ENCODE measurements at places on chromosomes 3 and 15.

- DNase-seq: peak; percentile 4
Measured at GRCh38 chr3:37217098-37217849, 42.9 kb upstream of the LRRFIP2 start.

DNA sequence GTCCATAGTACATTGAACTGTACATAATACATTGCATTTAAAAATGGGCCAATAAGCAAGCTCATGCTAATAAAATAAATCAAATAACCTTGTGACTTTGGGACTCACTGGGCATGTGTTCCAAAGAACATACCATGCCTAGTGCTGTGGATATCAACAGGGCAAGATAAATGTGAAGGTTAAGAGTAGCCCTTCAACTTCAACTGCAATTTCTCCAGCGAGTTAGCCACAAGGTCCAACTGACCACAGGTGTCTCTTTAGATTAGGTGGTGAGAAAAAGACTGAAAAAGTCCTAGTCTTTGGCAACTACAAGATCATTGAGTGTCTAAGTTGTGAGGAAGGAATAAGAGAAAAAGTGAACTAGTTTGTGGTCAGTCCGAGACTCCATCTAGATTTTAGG is 78.3 kb upstream of the ATP11B start:
- DNase-seq: no peak

DNA sequence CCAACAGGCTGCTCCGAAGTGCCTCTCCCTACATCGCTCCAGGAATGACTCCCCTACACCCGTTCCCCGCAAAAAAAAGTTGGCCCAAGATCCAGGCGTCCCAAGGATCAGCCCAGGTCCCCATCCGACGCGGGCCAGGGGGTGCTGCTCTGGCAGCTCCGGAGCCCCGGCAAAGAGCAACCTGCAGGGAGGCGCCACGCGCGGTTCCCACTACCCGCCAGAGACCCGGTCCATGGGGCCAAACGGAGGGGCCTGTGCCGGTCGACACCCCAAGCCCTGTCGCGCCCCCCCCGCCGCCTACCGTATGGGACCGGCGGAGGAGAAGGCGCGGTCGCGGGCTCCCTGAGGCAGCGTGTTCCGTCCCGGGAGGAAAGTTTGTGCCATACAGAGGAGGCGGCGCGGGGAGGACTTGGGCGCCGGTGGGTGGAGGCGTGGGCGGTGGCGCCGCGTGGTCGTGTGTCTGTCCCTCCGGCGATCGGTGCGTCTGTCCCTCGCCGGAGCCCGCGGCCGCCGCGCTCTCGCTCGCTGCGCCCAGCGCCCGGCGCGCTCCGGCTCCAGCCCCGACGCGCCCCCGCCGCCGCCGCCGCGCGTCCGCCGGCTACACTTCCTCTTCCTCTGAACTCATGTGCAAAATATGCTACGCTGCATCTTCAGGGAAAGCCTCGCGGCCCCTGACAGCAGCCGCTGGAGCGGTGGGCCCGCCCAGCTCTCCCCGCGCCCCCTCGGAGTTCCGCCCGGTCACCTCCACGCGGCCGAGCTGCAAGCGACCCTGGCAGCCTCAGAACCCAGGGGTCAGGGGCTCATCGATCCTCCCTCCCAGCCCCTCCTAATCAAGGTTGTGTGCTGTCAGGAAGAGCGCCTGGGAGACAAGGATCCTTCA is at the start of gene RFTN1:
Gene RFTN1 (minus strand): TSS at position 559 of the 880 bp plus-strand sequence. CDS start 19,830 bp downstream, outside the sequence.
- peak; percentile 27 for DNase-seq

DNA sequence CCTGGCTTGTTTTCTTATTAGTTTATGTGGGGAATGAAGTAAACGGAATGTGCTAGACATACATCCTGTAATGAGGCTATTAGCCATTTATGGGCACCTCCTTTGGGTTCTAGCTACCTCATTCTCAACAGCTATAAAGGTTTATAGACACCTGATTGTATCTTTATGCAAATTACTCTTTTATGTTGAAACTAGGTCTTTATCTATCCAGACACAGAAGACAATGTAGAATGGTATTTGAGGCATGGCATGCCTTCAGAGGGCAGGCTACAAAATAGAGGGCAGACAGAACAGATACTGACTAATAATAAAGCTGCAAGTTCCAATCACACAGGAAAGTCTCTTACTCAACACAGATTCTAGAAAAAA is 27.1 kb downstream of the TBC1D2B start:
- no peak for DNase-seq

GRCh38 chr3:46416125-46416810 is 9.2 kb downstream of the CCRL2 start:
- DNase-seq: no peak

DNA sequence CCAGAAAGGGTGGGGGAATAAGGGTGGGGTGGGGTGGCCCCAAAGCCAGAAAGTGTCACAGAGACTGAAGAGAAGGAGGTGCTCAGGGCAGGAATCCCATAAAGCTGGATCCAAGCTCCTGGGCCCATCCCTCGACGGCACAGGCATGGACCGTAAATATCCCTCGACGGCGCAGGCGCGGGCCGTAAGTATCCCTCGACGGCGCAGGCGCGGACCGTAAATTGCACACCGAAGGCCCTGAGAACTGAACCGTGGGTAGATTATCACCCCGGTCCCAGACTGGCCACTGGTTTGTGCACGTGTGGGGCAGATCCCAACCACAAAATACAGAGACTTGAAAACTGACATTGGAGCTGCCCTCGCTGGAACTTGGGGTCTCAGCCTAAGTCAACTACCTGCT is 41.3 kb upstream of the MUC4 start:
- no peak for DNase-seq

- no peak for DNase-seq
Measured at GRCh38 chr15:88440021-88440420, 27.2 kb downstream of the MRPL46 start.

GRCh38 chr15:50247819-50248655 is 17.5 kb downstream of the HDC start:
- DNase-seq: no peak

- DNase-seq: no peak
Measured at GRCh38 chr3:5497497-5497896, 310.0 kb downstream of the EDEM1 start.

DNA sequence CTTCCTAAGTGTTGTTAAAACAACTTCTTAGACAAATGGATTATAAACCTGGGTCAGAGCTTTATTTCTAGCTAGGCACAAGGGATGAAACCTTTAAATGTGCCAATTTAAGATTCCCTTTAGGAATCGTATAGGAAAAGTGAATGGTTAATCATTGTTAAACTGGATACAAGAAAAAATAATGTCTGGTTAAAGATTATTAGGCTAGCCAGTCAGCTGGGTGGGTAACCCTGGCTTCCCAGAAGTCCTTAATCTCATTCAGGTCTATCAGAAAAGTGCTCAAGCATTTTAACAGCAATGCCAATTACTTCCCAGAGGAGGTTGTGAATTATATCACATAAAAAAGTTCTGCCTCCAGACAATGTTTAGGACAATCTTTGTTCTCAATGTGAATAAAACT is 37.6 kb downstream of the NANOGP8 start:
- DNase-seq: no peak

DNA sequence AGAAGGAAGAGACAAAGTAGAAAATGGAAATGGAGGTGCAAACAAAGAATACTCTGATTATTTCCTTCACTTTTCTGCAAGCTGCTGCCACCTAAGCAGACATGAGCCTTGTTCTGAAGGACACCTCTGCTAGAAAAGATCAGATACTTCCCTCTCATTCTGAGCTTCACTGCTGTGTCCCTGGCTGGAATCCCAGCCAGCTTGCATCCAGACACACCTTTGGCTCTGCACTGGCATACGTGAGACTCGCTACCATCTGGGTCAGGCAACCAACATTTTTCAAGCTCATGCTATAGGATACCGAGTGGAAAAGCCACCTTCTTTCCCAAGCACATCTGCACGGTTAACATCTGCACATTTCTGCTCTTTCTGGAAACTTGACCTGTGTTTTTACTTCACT is 166.7 kb upstream of the SUCLG2 start:
- no peak for DNase-seq

DNA sequence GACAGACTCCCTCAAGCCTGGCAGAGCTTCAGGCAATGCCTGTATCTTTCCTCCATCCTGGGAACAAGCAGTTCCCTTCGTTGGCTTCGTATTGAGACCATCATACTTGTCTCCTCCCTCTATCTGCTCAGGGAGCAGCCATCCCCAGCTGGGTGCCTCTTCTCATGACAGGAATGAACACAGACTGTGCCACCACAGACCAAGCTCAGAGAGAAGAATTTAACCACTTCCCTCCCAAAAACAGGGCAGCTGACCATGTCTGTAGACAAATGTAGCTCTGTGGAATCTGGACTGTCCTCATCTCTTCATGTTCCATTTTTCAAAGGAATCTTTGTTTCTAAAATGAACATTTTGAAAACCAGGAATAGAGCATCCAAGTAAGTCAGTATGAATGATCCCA is 245.4 kb downstream of the ERC2 start:
- DNase-seq: no peak

- DNase-seq: no peak
Measured at GRCh38 chr15:95105229-95105628, 873.9 kb downstream of the MCTP2 start.

- DNase-seq: peak; percentile 65
Measured at GRCh38 chr15:92839696-92840095, 60.4 kb upstream of the CHD2 start.

GRCh38 chr3:183247011-183247589 is 6.0 kb upstream of the B3GNT5 start:
- no peak for DNase-seq

DNA sequence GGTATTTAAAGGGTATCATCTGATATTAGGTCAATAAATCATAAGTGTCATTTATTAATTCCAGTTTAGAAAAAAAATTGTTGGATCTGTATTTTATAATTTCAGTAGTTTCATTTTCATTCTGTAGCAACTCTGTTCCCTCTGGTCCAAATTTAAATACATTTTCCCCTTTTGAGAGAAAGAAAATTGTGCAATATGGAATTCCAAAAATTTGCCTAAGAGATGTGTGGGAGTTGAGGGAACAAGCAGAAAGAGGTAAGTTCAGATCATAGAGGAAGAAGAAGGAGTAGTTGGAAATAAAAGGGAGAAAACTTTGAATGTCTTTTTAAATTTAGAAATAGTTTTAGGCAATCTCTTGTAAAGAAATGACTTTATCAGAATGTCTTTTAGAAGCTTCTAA is 48.9 kb upstream of the MME start:
- DNase-seq: no peak

DNA sequence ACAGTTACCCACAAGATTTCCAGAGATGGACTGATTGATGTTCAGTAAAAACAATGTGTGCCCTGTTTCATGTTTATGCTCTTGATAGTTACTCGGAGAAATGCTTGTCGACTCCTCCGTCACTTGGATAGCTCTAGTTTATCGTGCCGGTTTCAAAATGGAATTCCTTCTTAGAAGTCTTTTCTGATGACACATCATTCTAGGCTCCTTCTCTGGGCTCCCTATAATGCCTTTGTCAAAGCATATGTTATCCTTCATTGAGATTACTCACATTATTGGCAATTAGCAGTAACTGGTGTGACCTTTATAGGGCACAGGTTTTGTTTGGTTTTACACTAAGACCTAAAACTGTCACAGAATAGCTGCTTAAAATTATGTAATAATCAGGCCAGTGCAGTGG is 201.8 kb downstream of the CNTN6 start:
- DNase-seq: no peak

GRCh38 chr3:195030791-195031321 is 240.1 kb downstream of the XXYLT1 start:
- no peak for DNase-seq

DNA sequence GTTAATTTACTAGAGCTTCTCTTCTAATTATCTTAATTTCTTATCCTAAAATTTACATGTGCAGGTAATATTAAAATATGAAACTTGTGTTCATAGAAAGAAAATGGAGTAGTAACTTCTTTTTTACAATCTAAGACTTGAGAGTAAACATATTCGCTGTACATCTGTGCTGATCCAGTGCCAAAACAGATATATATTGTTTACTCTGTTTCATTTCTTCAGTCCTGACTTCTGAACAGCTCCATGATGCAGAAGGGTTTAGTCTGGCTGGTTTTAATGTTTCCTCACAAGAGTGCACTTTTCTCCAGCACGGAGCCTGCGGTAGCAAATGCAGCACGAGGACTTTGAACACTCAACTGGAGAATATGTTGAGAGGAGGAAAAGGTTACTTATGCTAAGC is 306.8 kb downstream of the EPHA3 start:
- no peak for DNase-seq

DNA sequence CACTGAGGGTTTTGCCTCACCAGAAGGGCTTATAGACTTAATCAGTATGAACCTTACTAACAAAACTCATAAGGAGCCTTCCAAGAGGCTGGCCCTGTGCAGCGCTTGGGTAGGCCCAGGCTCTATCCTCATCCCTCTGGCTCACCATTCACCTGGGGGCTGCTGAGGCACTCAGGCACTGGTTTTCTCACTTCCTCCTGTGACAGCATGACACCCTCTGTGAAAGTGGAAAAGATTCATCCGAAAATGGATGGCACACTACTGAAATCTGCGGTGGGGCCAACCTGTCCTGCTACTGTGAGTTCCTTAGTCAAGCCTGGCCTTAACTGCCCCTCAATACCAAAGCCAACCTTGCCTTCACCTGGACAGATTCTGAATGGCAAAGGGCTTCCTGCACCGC is 41.3 kb downstream of the PSMD6 start:
- no peak for DNase-seq
